ENCODE measurements at places on chromosomes 1 and 21.

GRCh38 chr1:7104339-7104738 is 319.1 kb downstream of the CAMTA1 start:
- DNase-seq, result no peak

- DNase-seq, result peak; percentile 68
Measured at GRCh38 chr21:46188226-46189212, 4.3 kb upstream of the SPATC1L start.

- DNase-seq, result no peak
Measured at GRCh38 chr21:36768496-36768895, 69.6 kb downstream of the SIM2 start.

DNA sequence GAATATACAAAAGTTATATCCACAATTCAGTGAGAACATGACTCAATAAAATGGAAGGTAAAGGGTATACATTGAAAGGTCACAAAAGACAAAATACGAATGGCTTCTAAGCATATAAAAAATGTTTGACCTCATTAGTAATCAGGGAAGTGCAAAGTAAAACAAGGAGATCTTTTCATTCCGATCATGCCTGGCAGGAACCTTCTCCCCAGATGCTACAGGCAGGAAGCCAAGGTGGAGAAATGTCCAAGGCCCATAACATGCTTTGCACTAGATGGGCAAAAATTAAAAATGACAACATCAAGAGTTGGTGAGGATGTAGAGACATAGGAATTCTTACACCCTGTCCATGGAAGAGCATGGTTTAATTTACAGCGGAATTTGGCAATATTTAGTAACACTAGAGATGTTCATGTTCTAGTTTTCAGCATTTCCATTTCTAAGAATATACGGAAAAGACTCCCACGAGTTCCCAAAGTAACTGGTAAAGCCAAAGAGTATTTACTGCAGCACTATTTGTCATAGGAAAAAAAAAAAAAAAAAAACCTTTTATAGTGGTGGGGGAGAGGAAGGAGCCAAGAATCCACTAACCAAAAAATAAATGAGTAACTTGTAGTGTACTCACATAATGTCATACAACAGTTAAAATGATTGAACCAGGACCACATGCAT is 184.5 kb upstream of the KAZN start:
- peak; percentile 45 for DNase-seq

DNA sequence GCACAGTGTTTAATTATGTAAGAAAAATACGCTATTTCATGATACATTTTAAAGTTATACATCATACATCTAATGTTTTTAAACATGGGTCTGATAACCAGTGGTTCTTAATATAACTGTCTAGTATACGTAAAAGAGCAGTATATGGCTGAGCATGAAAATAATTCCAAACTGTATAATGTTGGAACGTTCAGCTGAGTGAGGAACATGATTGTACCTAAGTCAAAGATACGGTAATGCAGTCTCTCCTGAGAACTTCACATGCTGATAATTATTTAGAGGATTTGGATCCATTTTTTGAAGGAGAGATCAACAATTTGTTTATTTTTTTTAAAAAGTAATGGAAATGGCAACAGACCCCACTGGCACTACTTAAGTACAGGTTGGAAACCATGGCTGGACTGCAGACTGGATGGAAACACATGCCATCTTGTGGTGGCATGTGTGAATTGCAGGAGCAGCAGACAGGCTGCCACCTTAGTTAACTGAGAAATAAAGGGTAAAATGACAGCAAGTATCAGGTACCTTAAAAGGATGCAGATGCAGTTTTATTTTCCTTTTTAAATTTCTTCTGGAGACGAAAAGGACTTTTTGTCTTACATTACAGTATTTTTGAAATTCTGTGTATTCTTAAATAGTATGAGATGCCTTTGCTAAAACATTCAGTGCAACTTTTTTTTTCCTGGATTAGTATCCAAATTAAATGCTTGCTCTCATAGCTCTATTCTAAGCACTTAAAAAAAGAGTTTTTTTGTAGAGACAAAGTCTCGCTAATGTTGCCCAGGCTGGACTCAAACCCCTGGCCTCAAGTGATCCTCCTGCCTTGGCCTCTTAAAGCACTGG is 73.8 kb downstream of the MTR start:
- peak; percentile 60 for DNase-seq

DNA sequence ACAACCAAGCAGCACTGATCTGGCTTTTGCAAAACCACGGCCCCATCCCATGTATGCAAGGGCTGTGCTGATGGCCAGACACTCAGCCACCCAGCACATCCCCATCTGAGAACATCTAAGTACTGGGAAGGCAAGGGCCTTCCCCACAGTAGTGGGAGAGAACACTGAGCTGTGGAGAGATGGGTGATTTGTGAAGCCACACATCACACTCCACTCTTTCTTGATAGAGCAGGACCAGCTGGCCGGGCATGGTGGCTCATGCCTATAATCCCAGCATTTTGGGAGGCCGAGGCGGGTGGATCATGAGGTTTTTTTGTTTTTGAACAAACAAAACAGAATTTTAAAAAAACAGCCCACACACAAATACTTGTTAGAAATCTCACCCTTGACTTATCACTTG is 28.2 kb upstream of the RXRG start:
- no peak for DNase-seq

GRCh38 chr1:5721634-5722215 is 270.5 kb downstream of the NPHP4 start:
- no peak for DNase-seq

- no peak for DNase-seq
Measured at GRCh38 chr1:217407534-217408001, 223.3 kb downstream of the GPATCH2 start.

- no peak for DNase-seq
Measured at GRCh38 chr1:41149570-41149969, 92.5 kb downstream of the SCMH1 start.

- no peak for DNase-seq
Measured at GRCh38 chr1:57311006-57311405, 112.9 kb downstream of the DAB1 start.

DNA sequence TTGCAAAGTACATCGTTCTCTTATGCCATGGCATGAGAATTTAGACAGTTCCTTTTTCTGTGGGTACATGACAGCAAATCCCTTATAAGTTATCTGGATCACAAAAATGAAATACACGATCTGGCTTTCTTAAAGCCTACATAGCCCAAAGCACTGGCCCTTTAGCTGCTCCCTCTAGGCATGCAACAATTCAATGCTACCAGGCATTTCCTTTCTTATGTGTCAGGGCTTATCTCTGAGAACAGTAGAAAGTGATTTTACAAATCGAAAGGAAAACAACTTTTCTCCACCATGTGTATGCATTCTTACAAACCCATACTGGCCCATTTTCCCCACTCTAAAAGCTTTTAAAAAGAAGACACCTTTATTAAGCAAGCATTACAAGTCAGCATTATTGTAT is 139.7 kb downstream of the GRIK1 start:
- no peak for DNase-seq

DNA sequence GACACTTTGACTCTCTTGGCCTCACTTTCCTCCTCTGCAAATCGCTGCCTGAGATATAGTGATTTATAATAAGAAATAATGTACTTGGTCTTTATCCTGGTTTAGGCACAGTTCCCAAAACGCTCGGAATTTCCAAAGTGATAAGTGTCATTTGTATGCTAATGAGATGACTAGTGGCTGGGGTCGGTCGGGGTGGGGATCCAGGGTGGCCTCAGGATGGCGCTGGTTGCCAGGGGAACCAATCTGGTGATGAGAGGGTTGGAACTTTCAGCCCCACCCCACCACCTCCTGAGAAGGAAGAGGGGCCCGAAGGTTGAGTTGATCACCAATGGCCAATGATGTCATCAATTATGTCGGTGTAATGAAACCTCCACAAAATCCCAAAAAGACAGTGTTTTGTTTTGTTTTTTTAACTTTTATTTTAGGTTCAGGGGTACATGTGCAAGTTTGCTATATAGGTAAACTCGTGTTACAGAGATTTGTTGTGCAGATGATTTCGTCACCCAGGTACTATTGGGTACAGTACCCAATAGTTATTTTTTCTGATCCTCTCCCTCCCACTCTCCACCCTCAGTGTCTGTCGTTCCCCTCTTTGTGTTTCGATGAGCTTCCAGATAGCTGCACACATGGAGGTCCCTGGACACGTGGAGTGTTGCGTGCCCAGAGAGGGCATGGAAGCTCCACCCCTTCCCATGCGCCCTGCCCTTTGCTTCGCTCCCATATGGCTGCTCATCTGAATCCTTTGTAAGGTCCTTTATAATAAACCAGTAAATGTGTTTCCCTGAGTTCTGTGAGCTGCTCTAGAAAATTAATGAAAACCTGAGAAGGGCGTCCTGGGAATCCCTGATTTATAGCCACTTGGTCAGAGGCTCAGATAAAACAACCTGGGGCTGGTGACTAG is 97.2 kb downstream of the KCNN3 start:
- DNase-seq, result no peak

GRCh38 chr1:109846162-109846561 is 64.5 kb upstream of the CSF1 start:
- DNase-seq, result no peak
